CD4-positive, alpha-beta T cell treated with Interleukin-10 for 1 hour (primary cell): ENCODE measurements at places on chromosomes 7 and 10.
A peak's percentile ranks its signal among the peaks of the same experiment; 100 is the strongest.

DNA sequence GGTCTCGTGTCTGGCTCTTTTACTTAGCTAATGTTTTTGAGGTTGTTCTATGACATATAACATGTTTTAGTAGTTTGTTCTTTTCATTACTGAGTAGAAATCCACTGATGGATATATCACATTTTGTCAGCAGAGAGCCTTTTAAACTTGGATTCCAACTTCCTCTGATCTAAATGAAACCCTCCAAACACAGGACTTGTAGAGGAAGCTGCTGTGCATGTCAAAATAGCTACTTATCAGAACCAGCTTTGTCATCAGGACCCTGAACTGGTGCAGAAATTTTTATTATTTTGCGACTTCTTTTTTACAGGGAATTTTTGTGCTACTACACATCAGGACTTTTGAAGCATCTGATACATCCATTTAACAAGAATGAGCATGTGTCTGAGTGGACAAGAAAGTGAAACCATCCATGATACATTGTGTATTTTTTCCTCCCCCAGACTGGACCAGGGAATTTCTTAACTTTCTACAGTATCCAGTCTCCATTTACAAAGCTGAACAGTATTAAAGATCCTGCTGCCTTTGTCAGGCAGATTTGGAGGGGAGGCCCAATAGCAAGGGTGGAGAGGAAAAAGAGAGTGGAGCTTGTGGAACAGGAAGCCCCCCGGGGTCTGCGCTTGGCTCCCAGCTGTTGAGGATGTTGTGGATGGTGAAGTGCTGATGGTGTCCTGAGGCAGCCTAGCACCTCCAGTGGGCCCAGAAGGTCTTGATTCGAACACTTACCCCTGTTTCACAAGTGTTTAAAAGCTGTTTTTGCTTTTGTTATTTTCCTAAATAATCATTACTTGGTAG lies 29.3 kb upstream of the MTPAP start:
- DNase-seq = no peak

DNA sequence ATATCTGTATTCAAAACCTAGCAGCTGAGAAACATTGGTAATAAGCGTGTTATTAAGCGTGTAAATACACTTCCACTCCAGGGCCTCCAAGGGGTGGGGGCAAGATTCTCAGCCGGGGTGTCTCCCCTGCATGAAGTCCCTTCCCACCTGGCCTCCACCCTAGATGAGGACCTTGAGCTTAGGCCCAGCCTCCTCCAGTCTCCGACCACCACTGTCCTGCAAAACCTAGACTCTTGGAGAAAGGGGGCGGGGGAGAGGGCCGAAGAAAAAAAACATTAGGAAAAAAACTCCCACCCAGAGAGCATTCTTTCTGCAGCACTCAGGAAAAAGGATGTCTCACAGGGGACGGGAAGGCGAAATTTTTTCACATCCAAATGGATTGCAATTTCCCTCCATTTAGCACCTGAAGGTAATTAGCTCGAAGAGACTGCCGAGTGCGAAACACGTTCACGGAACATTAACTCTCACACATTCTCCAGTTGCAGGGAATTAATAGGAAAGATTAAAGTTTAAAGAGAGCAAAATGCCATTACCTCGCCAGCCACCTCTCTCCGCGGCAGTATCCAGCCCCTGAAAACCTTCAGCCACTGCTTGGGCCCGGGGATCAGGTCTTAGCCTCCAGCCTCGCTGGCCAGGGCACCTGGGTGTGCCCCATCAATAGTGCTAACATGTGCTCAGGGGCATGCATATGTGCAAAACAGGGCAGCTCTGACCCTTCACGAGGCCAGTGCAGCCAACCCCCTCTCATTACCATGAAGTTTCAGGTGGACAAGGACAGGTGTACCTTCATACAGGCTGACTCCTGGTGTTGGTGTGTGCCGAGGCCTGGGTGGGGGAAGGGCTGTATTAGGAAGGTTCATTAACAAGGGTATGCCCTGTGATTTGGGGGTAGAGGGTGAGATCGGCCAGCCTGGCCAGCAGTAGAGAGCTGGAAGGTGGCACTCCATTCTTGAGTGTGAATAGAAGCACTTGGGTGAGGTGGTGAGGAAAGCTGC lies 77.2 kb downstream of the HIF1AN start:
- no peak for DNase-seq

GRCh38 chr7:19663816-19664462 lies 44.9 kb downstream of the POLR1F start:
- no peak for DNase-seq

DNA sequence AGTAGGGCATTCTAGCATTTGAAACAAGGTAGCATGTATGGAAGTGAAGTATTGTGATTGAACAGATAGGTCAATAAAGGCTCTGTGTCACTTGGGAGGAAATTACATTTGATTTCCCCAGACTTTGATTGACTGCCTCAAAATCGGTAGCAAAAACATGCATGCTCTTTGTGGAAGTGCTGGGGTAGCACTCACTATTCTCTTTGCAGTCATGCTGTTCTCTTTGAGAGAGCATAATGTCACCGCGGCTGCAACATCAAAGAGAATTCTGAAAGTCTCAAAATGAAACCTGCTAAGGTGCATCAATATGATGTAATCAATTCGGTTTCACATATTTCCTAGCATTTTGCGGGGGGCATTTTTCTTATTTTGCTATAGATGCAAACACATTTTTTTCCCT lies 64.2 kb downstream of the ARMC3 start:
- DNase-seq = peak; percentile 15

- no peak for DNase-seq
These were observed 3.3 kb downstream of the GOLGA7B start for GRCh38 chr10:97852840-97853405.

GRCh38 chr10:90788968-90789367 lies 68.9 kb downstream of the HTR7 start:
- DNase-seq = no peak

DNA sequence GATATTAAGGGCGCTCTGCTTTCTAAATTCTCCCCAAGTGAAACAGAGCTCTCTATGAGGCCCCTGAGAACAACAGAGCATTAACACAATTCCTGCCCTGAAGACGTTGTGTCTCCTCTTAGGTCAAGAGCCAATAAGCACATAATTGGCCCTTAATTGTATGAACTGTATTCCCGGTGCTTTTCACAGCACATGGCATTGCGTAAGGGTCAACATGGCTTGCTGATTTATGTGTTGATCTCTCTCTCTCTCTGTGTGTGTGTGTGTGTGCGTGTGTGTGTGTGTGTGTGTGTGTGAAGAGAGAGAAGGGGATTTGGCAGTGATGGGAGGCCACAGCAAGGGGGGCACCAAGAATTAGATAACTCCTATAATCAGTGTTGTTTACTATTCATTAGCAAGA lies 40.5 kb downstream of the LYZL1 start:
- no peak for DNase-seq

DNA sequence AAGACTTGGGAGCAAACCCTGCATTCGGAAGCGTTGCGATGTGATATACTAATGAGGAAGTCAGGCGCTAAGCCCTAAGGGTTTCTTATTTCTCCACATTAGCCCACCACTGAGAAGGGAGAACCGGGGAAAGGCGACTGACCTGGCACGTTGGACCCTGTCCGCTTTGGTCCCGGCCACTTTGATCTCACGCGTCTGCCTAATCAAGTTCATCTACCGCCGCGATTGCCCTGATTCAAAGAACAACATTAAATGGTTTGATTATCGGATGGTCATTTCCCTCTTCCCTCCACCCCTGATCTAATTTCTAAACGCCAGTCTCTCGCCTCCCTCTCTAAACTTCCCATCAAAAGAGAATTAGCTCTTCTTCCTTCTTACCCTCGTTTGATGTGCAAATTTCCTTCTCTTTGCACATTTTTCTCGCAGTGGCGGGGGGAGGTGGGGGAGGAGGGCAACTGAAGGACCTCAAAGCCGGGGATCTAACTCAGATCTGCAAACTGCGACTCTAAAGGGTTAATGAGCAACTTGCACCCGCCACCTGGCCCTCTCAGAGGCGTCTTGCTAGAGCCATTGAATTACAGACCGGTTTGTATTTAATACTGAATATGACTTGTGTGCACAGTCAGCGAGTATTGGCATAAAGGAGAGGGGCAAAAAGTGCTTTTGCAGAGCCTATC lies 687 bp upstream of the DKK1 start:
- DNase-seq = no peak

DNA sequence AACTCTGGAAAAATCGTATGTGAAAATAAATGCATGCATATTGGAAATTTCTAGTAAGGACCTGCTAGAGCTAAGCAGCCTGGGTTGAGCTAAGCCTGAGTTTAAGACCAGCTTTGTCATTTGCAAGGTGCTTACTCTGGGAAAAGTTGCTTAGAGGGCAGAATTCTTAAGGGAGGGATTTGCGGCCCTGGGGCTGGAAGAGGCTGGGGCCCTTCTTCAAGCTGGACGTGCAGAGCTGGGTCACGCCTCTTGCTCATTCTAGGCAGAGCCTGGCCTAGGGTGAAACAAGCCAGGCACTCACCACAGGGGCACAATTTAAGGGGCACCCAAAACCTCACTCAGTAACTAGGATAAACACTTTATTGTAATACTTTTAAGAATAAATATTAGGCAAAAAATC lies 137.2 kb downstream of the ARHGAP22 start:
- DNase-seq = no peak

DNA sequence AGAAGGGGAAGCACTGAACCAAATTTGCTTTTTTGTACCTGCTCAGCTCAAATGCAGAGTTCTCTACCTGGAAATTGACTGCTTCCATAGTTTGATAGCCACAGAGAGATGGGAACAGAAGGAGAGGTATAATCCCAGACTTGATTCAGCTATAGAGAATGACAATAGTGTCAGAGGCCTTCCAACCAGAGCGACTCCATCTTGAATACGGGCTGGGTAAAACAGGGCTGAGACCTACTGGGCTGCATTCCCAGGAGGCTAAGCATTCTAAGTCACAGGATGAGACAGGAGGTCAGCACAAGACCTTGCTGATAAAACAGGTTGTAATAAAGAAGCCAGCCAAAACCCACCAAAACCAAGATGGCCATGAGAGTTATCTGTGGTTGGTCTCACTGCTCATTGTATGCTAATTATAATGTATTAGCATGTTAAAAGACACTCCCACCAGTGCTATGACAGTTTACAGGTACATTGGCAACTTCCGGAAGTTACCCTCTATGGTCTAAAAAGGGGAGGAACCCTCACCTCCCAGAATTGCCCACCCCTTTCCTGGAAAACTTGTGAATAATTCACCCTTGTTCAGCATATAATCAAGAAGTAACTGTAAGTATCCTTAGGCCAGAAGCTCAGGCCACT lies 42.7 kb upstream of the ATRNL1 start:
- no peak for DNase-seq

- DNase-seq = no peak
These were observed 27.2 kb downstream of the GTF2IRD1 start for GRCh38 chr7:74480861-74481417.

DNA sequence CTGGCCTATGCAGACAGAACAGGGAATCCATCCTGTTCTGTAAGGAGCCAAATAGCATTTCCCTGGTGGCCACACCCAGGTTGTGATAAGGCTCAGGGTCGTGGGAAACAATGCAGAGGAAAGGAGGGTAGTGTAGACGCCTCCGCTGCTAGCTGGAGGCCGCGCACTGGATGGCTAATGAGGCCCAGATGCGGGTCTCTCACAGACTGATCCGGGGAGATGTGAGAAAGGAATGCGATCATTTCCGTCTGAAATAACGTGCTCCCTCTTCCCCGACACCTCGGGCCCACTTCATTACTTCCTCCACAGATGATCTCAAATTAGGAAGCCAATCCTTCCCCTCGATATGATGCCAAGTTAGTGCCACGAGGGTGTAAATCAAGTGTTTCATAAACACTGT lies 203.3 kb downstream of the TAX1BP1 start:
- DNase-seq = no peak

DNA sequence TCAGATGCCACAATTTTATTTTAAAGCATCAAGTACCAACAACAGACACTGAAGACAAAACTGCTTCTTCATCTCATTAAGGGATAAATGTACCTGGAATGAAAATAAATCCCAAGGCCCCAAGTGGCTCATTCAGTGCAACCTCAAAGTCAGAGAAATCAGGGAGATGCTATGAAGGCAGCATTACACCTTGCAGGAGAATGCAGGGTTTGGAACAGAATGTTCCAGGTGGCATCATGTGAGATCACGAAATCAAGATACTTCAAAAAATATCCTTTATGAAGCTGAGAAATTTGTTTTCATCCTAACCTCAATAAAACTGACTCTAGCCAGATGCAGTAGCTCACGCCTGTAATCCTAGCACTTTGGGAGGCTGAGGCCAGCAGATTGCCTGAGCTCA lies 477.1 kb downstream of the PLXNA4 start:
- no peak for DNase-seq

DNA sequence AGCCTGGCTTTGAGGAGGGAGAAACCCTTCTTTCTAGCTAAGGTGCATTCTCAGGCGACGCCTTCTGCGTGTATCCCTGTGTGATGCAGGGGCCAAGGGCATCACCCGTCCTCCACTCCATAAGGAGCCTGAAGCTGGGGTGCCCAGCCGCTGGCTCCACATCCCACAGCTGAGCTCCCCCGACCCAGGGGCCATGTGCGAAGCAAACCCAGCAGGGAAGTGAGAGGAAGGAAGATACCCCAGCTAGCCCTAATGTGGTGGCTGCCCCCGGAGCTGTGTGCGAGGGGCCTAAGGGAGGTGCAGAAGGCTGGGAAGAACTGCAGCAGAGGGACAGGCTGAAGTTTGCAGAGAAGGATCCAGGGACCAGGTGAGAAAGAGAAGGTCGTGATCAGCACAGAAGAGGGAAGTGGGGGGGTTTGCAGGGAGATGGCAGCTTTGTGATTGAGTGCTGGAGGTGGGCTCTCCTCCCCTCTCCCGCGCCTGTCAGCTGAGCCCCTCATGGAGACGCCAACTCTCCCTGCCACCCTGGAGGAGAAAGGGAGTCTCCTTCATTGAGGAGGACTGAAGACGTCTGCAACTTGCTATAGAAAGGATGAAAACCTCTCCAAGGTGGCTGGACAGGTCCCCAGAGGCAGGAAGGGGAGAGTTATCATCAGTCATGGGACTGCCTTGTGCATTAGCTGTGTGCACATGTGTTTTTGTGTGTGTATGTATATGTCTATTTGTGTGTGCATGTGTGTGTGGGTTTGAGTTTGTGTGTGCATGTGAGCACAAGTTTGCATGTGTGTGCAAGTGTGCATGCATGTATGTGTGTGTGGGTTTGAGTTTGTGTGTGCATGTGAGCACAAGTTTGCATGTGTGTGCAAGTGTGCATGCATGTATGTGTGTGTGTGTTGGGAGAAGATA lies 3.5 kb upstream of the CALML5 start:
- no peak for DNase-seq

DNA sequence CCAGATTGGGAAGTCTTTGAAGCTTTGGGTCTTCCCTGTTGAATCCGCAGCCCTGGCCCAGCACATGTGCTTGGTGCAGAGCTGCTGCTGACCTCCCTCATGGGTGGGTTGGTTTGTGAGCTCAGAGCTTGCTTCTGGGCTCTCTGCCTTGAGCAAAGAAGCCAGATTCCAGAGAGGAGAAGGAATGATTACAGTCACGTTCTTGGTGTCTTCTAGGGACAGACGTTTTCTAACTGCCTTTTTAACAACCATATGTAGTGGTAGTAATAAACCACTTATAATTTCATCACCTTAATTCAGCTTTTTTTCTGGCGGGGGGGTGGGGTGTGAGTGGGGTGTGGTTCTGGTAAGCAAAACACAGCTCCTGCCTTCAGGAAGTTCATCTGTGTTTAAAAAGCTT lies 39.5 kb downstream of the LRMDA start:
- DNase-seq = no peak

- DNase-seq = no peak
These were observed 43.2 kb upstream of the PRLHR start for GRCh38 chr10:118638680-118639079.
